ENCODE measurements at places on chromosomes 11 and 22.
A peak's percentile ranks its signal among the peaks of the same experiment; 100 is the strongest.

DNA sequence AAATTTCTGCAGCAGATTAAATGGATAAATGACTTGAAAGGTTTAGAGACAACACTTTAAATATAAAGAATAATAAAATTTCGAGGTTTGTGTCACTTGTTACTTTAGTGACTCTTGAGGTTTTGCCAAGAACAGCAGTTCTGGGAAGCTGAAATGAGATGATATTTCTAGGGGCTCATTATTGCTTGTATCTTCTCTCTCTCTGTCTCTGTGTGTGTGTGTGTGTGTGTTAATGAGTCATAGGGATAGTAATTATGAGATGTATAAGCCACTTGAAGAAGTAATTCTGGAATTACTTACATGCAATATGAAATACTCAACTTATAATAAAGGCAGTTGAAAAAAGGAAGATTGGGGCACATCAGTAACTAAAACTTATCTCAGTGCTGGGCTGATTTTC is 9.6 kb upstream of the OR10G7 start:
- H3K4me1 ChIP-seq: no peaks in the 10 kb centered on the region
- H3K4me3 ChIP-seq: no peak overlapping the region

GRCh38 chr11:2421226-2421994 is 20.9 kb downstream of the TSSC4 start:
- H3K36me3 ChIP-seq: no peaks in the 10 kb centered on the region
- no peak for DNase-seq
- H3K4me1 ChIP-seq: peaks cover 46% of the 10 kb centered on the region
- no peak overlapping the region for H3K4me3 ChIP-seq
- H3K27ac ChIP-seq: no peak overlapping the region

DNA sequence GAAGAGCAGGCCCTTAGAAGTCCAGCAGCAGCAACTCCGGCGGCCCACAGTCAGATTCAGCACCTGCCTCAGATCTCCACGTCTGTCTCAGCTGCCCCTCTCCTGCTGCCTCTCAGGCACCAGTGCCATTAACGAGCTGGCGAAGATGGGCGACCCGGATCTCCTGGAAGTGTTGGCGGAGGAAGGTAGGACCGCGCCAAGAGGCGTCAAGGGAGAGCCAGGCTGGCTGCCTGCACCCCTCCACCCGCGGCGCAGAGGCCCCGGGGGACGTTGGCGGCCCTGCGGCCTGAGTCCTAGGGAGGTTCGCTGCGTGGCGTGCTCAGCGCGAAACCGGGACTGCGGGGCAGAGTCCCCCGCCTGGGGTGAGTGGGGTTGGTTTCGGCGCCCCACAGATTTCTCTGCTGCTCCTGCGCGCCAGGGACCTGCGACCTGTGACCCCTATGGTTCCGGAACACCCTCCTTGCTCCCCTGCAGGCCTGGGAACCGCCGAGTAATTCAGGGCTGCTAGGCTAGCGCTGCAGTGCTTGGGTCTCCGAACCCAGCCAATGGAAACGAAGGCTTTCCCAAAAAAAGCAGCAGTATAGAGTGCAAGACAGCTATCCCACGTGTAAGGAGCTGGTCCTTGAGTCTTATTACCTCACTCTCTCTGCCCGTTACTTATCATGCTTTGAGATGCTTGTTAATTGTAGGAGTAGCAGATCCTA is 615 bp downstream of the ANO5 start:
- no peaks in the 10 kb centered on the region for H3K27me3 ChIP-seq
- H3K4me1 ChIP-seq: no peaks in the 10 kb centered on the region
- H3K27ac ChIP-seq: no peak overlapping the region
- H3K36me3 ChIP-seq: no peaks in the 10 kb centered on the region
- H3K4me3 ChIP-seq: peak overlapping the region; percentile 46

GRCh38 chr22:46350121-46350520 is 14.6 kb downstream of the TRMU start:
- H3K27ac ChIP-seq: no peak overlapping the region
- no peaks in the 10 kb centered on the region for H3K4me1 ChIP-seq
- no peaks in the 10 kb centered on the region for H3K27me3 ChIP-seq
- DNase-seq: no peak

- peak; percentile 71 for DNase-seq
- peaks cover 21% of the 10 kb centered on the region for H3K36me3 ChIP-seq
- H3K27me3 ChIP-seq: no peaks in the 10 kb centered on the region
- H3K4me3 ChIP-seq: peak overlapping the region; percentile 56
- H3K4me1 ChIP-seq: peaks cover 64% of the 10 kb centered on the region
These were observed 1.4 kb downstream of the CDC42BPG start for GRCh38 chr11:64842851-64843685.

All from K562 (cell line).